Karpas-422 (cell line): ENCODE measurements at places on chromosomes 3 and 15. TPM values are rescaled to one million over a fixed set of nuclear protein-coding genes. Genes with fewer than 3 reads are reported as not detected.
A peak's percentile ranks its signal among the peaks of the same experiment; 100 is the strongest.

- DNase-seq, result no peak
Measured at GRCh38 chr3:140375002-140375401, 302.9 kb upstream of the TRIM42 start.

GRCh38 chr3:132622761-132623160 lies 25.7 kb downstream of the ACKR4 start:
- peak; percentile 38 for DNase-seq

The HEG1 gene
- 57.3 and 57.9 TPM in 2 replicates for total RNA-seq

- DNase-seq, result no peak
Measured at GRCh38 chr15:88031461-88031860, 225.1 kb downstream of the NTRK3 start.

The CD200 gene
- not detected in 2 replicates for total RNA-seq

The SHF gene
- total RNA-seq, result 10.9 and 35.4 TPM in 2 replicates

GRCh38 chr3:170572665-170573253 lies 13.1 kb downstream of the SLC7A14 start:
- no peak for DNase-seq
